ENCODE measurements at places on chromosomes 6 and 20. TPM values are rescaled to one million over a fixed set of nuclear protein-coding genes. Genes with fewer than 3 reads are reported as not detected.

Gene RNF217
- 51.8 TPM for polyA plus RNA-seq

Gene FOXQ1
- polyA plus RNA-seq: not detected

Gene RBM24
- polyA plus RNA-seq: 348 TPM

Gene GPX6
- not detected for polyA plus RNA-seq

Gene IL17F
- not detected for polyA plus RNA-seq

Gene LRP11
- polyA plus RNA-seq: 19.1 TPM

Gene TPBG
- 9.4 TPM for polyA plus RNA-seq

Gene PRELID3B
- 47.0 TPM for polyA plus RNA-seq

Gene SPATS1
- polyA plus RNA-seq: not detected

Gene ZNF76
- 26.9 TPM for polyA plus RNA-seq

Gene SLC22A1
- 0.85 TPM for polyA plus RNA-seq

Gene AGER
- 8.0 TPM for polyA plus RNA-seq

Gene CGA
- 0.72 TPM for polyA plus RNA-seq

Gene SLC17A2
- not detected for polyA plus RNA-seq

Gene ANKRD6
- polyA plus RNA-seq: 8.3 TPM

Gene ARFGEF3
- polyA plus RNA-seq: 1.7 TPM

Gene CTCFL
- polyA plus RNA-seq: 0.22 TPM

Gene CDH26
- polyA plus RNA-seq: 0.95 TPM

Gene UFL1
- 28.4 TPM for polyA plus RNA-seq

Gene IDH3B
- polyA plus RNA-seq: 99.0 TPM

Gene WFDC5
- polyA plus RNA-seq: not detected

Gene BPIFB4
- polyA plus RNA-seq: 0.29 TPM

Gene MATN4
- 0.57 TPM for polyA plus RNA-seq

Gene TEAD3
- polyA plus RNA-seq: 75.7 TPM

Gene C6orf163
- 2.2 TPM for polyA plus RNA-seq

Gene MAVS
- 22.8 TPM for polyA plus RNA-seq

Gene SLC16A10
- 4.4 TPM for polyA plus RNA-seq

Gene TFAP2C
- not detected for polyA plus RNA-seq

Gene TFAP2A
- 0.43 TPM for polyA plus RNA-seq

Gene GCM1
- polyA plus RNA-seq: not detected

Gene RSPH9
- polyA plus RNA-seq: 0.51 TPM

Gene MAP1LC3A
- 17.8 TPM for polyA plus RNA-seq

Gene LAMP5
- polyA plus RNA-seq: 0.39 TPM

Gene TP53TG5
- 0.68 TPM for polyA plus RNA-seq

Gene SLC35F1
- 1.5 TPM for polyA plus RNA-seq
